ENCODE measurements at places on chromosomes 6 and 20.
A peak's percentile ranks its signal among the peaks of the same experiment; 100 is the strongest.

GRCh38 chr6:30612687-30613248, 4.3 kb downstream of the PPP1R10 start:
- DNase-seq: no peak

GRCh38 chr6:129903082-129903481, 42.0 kb upstream of the TMEM244 start:
- no peak for DNase-seq

DNA sequence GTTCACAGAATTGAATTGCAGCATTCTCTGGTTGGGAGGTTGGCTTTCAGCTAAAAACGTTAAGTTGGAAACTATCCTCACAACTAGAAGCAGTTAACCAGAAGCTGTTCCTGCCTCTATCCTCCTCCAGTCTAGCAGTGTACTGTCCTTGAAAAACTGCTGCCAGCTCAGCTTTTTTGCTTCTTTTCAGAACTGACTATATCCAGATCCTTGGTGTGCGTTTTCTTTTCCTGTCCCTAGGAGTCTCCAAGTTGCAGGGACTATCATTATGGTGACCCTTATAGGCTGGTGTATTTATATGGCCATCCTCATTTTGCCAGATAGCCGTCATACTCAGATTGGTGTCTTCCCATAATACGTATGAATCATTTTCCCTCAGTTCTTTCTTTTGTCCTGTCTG, 5.5 kb downstream of the ITCH start:
- DNase-seq: no peak

DNA sequence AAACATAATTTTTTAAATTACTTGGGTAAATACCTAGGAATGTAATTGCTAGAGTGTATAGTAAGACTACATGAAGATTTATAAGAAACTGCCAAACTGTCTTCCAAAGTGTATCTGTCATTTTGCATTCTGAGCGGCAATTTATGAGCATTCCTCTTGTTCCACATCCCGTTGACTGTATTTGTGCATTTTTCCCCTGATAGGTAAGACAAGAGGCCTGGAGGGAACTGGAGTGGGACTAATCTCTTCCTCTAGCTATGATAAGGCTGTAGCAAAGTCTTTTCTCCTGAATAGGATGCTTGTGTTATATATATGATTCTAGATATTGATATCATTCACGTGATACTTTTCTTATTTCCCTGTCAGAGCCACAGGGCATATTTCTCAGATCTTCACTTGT, 1557.5 kb downstream of the GRIK2 start:
- no peak for DNase-seq

GRCh38 chr6:11174242-11174611, 58.2 kb downstream of the NEDD9 start:
- DNase-seq: no peak

DNA sequence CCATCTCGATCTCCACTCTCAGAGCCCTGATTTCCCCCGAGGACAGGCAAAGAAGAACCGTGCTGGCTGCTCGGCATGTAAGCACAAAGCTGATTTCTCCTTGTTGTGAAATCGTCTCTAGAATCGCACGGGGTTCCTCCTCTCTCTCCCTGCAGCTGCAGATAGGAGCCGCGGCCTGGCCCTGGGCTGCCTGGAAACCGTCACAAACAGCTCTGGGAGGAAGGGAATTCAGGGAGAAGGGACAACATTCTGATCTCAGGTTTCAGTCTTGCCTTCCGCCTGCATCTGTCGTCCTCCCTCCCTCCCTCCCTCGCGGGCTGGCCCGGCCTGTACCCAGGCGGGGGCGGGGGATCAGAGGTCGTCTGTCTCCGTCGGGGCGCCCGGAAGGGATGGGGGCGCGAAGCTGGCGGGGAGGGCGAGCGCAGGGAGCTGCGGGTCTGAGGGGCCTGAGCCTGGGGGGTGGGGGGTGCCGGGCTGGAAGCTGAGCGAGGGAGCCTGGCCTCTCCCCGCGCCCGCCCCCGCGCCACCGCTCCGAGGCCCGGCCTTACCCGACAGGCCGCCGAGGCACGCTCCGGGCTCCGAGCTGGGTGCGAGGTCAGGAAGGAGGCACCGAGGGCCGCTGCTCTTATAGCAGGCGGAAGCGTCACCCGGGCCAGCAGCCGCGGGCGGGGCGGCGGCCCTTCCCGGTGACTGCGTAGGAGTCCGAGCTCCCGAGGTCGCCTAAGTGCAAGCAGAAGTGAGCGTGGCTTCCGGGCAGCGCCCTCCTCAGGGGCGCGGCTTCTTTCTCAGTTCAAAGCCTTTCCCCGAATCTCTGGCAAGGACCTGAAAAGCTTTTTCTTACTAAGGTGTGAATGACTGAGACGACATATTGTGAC, at the start of gene SERPINB1:
Gene SERPINB1 (minus strand): TSS at position 600 of the 875 bp plus-strand sequence. CDS start 1,277 bp downstream, outside the sequence.
- peak; percentile 69 for DNase-seq

- DNase-seq: no peak
Observed at GRCh38 chr6:116883005-116883404, 6.0 kb downstream of the RFX6 start.

Measured in activated CD4-positive, alpha-beta T cell treated with anti-CD3 and anti-CD28 coated beads, Interleukin-2, amount 50 U/mL, for 4 hours (primary cell).